ENCODE measurements at places on chromosomes 4 and X.

GRCh38 chrX:36019125-36019524 lies 99.6 kb downstream of the CFAP47 start:
- no peak for DNase-seq

DNA sequence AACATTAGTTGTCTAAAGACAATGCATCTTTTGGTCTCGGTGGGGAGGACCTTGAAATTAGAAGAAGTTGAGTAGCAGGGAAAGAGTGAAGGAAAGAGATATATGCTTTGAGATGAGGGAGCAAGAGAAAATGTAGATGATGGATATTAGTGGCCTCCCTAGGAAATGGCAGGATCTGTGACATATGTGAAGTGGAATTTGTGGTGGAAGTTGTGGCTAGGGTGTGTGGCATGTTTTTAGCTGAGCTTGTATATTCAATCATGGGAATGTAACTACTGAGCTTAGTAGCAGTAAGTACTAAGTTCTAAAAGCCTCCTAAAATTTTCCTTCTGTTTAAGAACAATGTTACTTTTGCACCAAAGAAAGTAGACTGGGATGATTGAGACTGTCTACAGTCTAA lies 382.8 kb upstream of the CTSO start:
- no peak for DNase-seq

GRCh38 chr4:87749883-87750282 lies 49.5 kb upstream of the IBSP start:
- DNase-seq: no peak

- no peak for DNase-seq
These were observed 279.2 kb upstream of the NOCT start for GRCh38 chr4:138736362-138736761.

DNA sequence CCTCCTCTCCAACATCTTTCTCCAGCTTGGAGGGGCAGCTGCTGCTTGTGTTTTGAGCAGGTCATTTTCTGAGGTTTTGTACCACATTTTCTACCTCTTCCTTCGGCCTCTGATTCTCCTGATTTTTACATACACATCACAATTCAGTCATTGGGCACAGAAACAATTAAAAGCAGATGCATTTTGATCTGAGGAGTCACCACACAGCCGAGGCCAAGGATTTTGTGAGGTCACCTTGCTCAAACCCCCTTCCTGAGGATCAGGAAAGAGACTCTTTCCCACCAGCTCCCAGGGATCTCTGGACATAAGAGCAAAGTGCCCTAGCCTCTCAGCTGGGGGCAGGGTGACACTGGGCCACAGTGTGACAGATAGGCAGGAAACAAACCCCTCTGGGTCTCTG lies 5.4 kb upstream of the FATE1 start:
- no peak for DNase-seq

GRCh38 chr4:73421708-73422457 lies 14.1 kb upstream of the AFP start:
- DNase-seq: no peak

- no peak for DNase-seq
These were observed 68.9 kb upstream of the NRK start for GRCh38 chrX:105753411-105753810.

DNA sequence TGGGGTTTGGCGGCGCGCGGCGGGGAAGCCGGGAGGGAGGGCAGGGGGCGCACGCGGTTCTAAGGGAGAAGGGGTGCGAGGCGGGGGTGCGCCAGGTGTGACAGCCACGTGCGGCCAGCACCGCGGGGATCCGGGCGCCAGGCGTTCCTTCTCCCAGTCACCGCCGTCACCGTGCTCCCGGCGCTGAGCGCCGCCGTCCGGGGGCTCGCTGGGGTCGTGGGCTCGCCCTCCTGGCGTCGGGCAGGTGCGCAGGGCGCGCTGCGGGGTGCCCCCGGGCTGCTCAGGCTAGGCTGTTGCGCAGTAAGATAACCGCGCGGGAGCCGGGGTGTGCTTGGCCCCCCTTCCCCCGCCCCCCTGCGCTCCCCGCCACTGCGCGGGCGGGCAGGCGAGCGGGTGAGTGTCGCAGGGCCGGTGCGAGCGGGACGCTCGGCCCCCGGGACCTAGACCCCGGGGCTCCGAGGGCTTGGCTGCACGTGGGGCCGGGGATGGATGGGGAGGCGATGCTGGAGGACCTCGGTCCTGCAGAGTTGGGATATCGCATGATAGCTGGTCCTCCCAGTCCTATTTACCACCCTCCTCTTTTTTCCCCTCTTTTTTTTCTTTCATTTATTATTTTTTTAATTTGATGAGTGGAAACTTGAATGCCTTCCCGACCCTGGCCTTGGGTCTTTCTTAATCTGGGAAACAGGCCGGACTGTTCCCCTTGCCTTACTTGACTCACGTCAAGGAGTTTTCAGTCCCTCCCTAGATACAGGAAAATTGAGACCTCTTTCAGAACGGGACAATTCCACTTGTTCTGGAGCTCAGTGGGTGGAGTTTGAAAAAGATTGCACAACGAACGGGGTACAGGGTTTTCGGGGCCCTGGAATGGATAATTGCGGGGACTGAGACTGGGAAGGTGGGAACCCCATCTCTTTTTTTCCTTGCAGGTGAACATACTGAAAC lies 797 bp downstream of the TXLNG start:
- DNase-seq: no peak

DNA sequence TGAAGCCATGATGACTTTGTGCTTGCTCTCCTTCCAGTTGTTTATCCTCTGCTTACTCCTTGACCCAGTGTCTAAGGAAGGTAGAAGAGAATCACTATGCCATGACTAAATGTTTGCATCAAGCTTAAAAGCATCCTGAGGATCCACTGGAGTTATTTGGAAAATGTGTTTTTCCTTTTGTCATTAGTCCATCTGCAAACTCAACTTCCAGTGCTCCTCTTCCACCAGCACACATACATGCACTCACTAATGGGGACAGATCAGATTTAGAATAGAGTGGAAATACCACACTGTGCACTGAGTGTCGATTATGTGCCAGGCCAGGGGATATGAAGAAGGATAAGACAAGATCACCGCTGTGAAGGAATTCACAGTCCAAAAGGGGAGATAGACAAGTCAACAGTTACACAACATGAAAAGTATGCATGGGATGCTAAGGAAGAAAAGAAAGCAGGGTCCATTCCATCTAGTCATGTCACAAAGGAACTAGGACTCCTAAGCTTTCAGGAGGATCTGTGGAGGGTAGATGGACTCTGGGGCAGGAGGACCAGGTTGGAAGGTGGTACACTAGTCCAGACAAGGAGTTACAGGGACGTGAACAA lies 1.9 kb downstream of the OCIAD2 start:
- no peak for DNase-seq

GRCh38 chrX:100647095-100647494 lies 3.1 kb downstream of the SRPX2 start:
- DNase-seq: peak; percentile 47

- no peak for DNase-seq
These were observed 22.2 kb downstream of the TRIM61 start for GRCh38 chr4:164955107-164955805.

DNA sequence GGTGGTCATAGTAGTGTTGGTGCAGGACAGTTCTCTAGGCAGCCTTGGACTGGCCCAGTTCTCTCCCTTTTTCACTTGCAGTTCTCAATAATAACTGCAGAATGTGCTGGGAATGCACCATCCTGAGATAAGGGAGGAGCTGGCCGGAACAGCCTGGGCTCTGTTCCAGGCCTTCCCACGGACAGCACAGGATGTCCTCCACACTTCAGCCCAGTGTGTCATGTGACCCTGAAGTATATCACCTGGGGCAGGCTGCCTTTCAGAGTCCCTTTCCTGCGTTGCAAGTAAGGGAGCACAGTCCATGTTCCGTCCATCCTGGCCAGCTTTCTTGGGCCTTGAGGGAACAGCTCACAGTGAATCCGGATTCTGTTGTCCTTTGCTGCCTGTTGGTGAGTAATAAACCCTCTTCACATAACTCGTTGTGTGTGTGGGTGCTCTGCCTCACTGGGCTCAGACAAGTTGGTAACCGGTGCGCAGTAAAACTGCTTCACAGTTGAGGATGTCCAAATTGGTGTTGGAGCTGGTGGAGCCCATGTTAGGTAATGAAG lies 32.3 kb upstream of the BBS12 start:
- DNase-seq: no peak

- DNase-seq: no peak
These were observed 24.7 kb downstream of the PACRGL start for GRCh38 chr4:20724915-20725314.

DNA sequence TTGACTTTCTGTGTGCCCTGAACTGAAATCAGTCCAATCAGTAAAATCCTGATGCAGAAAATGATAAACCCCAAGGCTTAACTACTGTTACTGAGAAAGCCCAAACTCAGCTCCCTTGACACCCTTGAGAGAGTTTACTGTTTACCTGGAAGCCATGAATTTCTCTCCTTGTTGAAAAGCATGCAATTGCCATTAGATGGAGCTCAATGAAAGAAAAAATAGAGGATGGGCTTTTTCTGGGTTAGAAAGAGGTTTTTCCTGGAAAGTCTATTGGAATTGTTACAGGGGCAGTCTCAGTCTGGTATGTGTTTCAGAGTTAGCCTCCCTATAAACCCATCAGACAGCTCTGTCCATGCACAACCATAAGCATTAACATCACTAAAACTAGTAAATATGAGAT lies 66.4 kb upstream of the C4orf54 start:
- no peak for DNase-seq

DNA sequence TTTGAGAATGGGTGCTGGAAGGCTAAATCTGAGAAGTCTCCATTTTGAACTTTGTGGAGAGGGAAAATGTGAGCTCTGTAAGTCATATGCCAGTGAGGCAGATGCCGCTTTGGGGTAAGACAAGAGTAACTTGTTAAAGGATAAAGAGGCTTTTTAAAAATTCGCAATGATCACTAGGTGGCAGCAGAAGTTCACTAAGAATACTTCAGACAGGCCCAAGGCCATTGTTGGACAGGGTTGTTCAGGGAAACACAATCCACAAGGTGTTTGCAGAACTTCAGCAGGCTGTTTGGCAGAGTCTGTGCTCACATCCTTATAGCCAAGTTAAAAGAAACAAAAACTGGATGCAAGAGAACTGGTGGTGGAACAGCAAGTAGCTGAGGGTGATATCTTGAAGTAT lies 13.7 kb upstream of the PIGA start:
- no peak for DNase-seq

DNA sequence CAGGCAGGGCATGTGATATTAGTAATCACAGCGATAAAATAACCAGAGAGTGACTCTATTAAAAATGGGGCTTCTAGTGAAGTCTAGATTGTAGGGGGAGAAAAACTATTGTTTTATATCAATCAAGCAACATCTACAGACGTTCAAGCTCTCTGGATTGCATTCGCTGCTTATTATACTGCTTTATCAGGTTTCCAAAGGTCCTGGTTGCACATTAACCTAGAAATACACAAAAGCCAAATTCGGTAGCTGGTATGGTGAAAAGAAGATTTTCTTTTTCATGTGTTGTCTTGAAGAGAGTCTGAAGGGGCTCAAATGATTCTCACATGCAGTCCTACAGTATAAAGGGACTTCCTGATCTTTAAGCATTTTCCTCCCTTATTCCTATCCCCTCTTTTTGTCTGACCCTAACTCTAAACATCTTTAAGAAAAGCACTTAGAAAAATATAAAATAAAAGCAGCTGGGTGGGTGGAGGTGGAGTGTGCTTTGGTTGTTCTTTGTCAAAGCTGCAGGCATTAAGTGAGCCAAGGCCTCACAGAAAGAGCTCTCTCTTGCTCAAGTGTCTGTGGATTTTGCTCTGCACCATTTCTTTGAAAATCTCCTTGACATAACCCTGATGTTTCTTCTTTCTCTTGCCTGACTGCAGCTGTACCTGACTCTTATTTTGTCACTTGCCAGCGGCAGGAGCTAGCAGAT lies 46.1 kb downstream of the MID1IP1 start:
- no peak for DNase-seq

- no peak for DNase-seq
These were observed 944.4 kb upstream of the GRID2 start for GRCh38 chr4:91359041-91360031.

- no peak for DNase-seq
These were observed 73.0 kb upstream of the PJA1 start for GRCh38 chrX:69238114-69238886.

GRCh38 chr4:26151615-26152014 lies 169.2 kb upstream of the RBPJ start:
- no peak for DNase-seq

DNA sequence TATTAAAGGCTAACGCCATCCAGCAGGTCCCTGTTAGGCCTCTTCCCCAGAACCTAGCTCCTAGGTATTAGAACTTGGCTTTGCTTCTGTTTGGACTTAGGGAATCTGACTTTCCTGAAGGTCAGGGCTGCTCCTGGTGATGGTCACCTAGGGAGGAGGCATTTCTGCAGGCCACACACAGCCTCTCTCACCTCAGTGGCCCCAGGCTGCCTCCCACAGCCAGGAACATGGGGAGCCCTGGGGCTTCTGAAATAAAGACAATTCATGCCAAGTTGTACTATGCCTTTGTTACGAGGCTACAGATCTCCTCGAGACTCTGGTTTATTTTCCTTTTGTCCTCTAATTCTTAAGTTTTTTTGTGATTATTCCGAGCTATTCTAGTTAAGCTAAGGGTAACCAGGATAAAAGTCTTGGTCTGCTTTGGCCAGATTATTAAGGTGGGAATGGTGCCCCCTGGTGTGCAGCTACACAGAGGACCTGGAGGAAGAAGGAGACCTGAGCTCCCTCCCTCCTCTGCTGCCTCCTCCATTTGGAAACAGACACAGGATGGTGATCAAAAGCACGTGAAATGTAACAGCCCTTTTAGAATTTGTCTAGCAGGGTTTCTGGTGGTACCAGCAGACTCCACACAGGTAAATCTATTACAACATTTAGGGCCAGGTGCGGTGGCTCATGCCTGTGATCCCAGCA lies 131.0 kb downstream of the DCLK2 start:
- no peak for DNase-seq

GRCh38 chrX:54745676-54746075 lies 52.4 kb downstream of the ITIH6 start:
- DNase-seq: no peak

GRCh38 chr4:152045807-152046571 lies 285.2 kb upstream of the GATB start:
- no peak for DNase-seq

DNA sequence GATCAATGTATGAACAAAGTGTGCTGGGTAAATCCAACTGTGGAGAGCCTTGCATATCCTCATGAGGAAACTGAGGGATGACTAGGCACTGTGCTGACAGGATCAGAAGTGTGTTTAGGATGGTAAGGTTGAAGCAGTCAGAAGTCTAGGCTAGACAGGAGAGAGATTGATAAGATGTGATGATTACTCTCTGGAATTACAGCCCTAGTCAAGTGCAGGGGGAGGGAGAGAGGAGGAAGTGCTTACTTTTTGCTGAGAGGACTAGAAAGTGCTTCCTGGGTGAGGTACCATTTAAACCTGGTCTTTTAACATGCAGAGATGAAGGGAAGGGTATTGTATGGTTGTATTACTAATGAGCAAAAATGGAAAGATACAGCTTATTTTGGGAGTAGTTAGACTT lies 23.7 kb downstream of the FHIP1A start:
- no peak for DNase-seq

DNA sequence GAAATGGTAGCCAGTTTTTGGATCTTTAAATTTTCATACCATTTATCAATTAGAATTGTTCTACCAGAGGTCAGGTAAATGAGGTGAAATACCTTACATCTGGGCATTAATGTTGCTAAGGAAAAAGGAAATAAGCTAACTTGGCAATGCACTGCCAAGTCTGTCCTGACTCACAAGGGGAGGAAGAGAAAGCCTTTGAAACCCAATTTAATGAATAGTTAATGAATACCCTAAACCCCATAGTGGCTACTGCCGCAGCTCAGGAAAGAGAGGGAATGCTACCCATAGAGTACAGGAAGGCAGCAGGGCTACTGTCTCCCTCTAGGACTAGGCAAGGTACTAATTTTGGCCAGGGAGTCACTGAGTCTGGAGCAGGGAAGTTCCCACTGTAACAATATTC lies 16.8 kb upstream of the DHX15 start:
- no peak for DNase-seq

- no peak for DNase-seq
These were observed 830.9 kb downstream of the TECRL start for GRCh38 chr4:63578383-63578782.

Measured in brain pericyte (primary cell).